ENCODE measurements at places on chromosomes 11 and 22. TPM values are rescaled to one million over a fixed set of nuclear protein-coding genes. Genes with fewer than 3 reads are reported as not detected.

Gene APOL1
- 14.9 TPM for polyA plus RNA-seq

Gene TMEM134
- polyA plus RNA-seq, result 72.8 TPM

Gene HEPN1
- 1.8 TPM for polyA plus RNA-seq

Gene ACCSL
- polyA plus RNA-seq, result 0.13 TPM

GRCh38 chr11:4523666-4524065 is 21.3 kb upstream of the OR52M1 start:
- no peak for DNase-seq

DNA sequence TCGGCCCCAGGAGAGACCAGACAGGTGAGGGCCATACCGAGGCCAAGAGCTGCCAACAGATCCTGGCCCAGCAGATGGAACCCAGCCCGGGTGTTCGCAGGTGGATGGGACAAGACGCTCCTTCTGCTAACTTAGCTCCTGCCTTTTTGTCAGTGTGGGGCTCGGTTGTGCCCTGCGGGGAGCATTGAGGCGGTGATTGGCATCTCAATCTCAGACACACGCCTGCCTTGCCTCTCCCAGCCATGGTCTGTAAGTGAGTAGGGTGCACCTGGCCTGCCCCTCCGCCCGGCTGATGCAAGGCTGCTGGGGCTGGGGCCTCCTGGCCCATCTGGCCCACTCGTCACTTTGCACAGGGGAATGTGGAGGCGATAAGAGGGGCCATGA is 350.1 kb downstream of the TBC1D22A start:
- no peak for DNase-seq

DNA sequence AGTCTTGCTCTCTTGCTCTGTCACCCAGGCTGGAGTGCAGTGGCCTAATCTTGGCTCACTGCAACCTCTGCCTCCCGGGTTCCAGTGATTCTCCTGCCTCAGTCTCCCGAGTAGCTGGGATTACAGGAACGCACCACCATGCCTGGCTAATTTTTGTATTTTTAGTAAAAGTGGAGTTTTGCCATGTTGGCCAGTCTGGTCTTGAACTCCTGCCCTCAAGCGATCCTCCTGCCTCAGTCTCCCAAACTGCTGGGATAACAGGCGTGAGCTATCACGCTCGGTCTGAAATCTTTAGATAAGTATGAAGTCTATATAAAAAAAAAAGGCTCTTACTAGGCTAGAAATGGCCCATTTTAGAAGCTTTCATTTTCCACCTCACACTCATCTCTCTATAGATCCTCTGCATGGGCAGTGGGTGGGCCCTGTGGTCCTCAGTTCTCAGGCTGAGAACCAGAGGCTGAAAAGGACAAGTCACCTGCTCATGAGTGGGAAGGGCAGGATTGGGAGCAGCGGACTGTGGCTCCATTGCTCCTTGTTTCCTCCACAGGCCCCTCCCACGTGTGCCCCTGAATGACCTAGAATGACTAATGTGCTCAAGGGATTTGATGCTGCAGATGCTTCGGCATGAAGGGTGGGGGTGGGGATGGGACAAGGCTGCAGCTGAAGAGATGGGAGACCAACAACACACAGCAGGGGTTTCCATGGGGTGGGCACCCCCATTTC is 19.8 kb upstream of the PRAME start:
- no peak for DNase-seq

GRCh38 chr11:127962416-127962815 is 624.9 kb downstream of the ETS1 start:
- no peak for DNase-seq

- DNase-seq, result no peak
Observed at GRCh38 chr11:73291781-73292524, 16.1 kb upstream of the ARHGEF17 start.

- DNase-seq, result peak; percentile 65
Observed at GRCh38 chr11:117538263-117539135, 210.8 kb downstream of the CEP164 start.

DNA sequence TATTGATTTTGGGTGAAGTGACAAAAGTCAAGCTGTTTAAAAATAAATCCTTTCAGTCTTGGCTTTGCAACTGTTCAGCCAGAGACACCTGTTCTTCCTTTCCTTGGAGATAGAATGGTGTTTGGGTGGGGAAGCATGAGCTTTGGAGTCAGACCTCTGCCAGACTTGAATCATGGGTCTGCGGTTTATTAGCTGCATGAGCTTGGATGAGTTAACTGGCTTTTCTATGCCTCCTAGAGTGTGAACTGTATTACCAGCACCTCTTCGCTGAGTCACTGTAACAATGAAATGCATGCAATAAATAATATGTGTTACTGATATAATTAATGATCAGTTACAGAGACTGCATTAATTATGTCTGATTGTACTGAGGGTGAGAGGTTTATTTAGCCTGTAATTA is 13.5 kb upstream of the MYEOV start:
- DNase-seq, result no peak

DNA sequence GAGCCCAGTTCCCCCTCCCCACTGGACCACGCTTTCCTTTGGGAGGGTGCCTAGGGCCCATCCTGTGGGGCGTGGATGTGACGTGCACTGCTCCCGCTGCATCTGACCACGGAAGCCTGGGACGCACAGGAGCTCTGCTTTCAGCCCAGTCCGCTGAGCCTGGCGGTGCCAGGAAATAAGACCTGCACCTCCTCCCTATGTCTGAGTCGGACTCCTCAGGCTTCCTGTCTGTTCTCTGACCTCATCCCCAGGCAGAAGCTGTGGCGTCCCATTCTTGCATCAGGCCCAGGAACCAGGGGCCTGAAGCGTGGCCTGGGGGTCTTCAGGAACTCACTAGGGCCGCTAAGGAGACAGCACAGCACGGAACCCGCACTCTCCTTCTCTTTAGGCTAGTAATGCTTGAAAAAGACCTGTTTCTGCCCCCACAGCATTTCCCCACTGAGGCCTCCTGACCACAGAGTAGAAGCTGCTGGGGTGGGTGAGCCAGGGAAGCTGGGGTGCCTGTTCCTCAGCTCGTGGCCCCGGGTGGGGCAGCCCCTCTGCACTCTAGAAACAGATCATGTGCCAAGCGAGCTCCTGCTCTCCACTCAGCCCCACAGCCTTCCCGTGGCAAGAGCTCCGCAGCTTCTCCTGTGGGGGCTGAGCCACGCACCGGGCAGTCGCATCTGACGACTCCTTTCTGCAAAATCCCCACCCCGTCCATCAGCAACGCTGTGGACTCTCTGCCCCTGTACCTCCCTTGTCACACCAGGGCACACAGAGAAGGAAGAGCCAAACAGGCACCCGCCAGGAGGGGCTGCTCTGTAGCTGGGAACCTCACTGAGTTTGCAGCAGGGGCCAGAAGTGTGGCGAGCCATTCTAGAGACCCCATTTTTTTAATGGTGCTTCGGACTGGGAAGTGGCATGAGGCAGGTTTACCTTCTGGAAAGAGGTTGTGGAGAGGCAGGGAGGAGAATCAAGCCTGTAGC is 22.6 kb downstream of the MOV10L1 start:
- DNase-seq, result no peak

GRCh38 chr11:112719736-112720525 is 241.3 kb upstream of the NCAM1 start:
- DNase-seq, result no peak
